Fibroblast of pulmonary artery (primary cell): ENCODE measurements at places on chromosomes 2 and 18.

DNA sequence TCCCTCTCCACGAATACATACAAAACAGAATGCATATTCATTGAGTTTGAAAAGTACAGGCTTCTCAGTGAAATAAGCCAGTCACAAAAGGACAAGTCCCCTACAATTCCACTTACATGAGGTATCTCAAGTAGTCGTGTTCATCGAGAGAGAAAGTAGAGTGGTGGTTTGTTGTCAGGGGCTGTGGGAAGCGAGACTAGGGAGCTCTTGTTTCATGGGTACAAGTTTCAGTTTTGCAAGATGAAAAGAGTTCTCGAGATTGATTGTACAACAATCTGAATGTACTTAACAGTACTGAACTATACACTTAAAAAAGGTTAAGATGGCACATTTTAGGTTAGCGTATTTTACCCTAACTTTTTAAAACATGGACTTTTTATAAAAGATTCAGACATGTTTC is 71.5 kb upstream of the TTC39C start:
- no peak for DNase-seq

DNA sequence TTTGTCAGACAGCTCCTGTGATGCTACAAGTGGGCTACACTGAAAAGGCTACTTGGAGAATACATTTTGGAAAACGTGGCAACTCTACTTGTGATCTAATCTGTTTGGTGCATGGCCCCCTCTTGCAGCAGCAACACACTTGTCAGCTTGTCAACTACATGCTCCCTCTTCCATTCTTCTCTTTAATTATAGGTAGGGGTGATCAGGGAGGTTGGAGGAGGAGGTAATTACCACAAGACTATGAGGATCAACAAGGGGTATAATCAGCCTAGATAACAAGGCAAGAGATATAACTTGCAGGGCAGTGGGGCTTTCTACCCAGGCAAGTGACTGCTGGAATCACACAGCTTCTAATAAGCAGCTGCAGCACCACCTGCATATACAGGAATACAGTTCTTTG is 104.9 kb downstream of the ACVR1 start:
- no peak for DNase-seq

DNA sequence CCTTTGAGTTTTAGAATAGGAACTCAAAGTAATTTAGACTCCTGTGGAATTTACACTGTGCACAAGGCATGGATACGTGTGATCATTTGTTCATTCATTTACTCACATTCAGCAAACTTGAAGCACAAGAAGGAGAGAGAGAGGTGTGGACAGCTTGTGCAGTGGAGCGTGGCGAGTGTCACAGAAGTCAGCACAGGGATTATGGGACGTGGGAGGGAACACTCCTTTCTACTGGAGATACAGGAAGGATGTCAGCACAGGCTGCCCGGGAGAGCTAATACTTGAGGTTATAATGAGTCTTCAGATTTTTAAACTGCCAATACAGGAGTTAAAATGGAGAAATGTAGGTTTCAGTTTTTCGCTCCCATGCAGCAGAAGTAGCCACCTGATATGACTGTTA is 7.0 kb downstream of the FAM228A start:
- no peak for DNase-seq

GRCh38 chr2:121295911-121296650 is 11.1 kb upstream of the TFCP2L1 start:
- no peak for DNase-seq

- DNase-seq = no peak
These were observed 43.1 kb upstream of the GPC1 start for GRCh38 chr2:240392084-240392947.

DNA sequence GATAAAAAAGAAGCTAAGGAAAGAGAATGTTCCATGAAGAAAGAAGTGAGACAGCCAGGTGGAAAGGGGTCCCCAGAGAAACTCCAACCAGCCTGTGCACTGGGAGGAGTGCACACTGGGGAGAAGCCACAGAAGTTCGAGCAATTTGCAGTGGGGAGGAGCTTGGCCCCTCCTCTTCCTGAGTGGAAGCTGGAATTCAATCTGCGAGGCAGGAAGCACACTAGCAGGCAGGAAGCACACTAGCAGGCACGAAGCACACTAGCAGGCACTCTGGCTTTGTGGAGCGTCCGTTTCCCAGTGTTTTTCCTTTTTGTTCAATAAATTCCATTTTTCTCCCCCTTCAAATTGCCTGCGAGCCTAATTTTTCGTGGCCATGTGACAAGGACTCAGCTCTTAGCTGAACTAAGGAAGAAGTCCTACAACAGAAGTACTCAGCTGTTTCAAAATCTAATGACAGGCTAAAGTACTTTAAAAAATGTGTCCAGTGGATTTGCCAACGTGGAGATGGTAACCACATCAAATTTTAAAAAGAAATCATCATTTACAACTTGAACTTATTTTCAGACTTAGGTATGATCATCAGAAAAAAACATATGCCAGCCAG is 21.4 kb upstream of the SPIRE1 start:
- DNase-seq = peak; percentile 60

GRCh38 chr2:216922175-216922780 is 62.4 kb upstream of the TNP1 start:
- no peak for DNase-seq
